Cortex of kidney (tissue), 1 donor: ENCODE measurements at places on chromosomes 11 and 22.

GRCh38 chr11:95135880-95136279 lies 46.2 kb downstream of the ENDOD1 start:
- no peak for DNase-seq

- no peak for DNase-seq
Measured at GRCh38 chr11:58394195-58394594, 12.5 kb downstream of the OR5B3 start.

- no peak for DNase-seq
Measured at GRCh38 chr11:113873236-113873626, 2.1 kb downstream of the USP28 start.

- no peak for DNase-seq
Measured at GRCh38 chr22:27994481-27995331, 75.7 kb upstream of the PITPNB start.

GRCh38 chr22:41908411-41909309 lies 6.2 kb downstream of the SHISA8 start:
- no peak for DNase-seq

DNA sequence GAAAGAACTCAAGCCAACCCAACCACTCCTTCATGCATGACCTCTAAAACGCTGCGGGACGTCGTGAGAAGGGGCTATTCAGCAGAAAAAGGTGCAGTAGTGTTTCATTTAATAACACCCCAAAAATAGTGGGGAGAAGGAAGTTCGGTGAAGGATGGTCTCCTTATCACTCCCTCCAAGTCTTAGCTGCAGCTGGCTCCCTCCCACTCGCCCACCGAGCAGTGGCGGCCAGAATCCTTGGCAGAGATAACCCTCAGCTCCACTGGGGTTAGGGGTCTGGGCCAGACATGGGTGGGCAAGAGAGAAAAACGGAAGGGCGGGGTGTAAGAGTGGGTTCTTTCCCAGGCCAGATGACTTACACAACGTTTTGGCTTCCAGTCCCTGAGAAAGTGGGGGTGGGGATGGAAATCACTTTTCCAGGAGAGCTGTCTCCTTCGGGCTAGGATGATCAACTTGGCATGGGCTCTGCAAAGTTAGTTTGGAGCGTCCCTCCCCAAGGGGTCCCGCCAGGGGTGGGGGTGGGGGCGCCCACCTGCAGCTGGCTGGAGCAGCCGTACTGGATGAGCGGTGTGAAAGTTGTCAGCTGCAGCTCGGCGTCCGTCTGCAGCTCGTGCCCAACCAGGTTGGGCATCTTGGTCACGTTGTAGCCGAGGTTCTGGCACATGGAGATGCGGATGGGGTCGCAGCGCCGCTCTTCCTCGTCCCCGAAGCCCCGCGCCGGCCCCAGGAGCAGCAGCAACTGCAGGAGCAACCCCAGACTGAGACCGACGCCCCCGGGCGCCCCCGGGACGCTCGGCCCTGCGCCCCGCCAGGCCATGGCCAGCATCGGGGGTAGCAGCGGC lies 705 bp downstream of the FZD4 start:
- no peak for DNase-seq

GRCh38 chr11:59698506-59698905 lies 15.1 kb downstream of the OR10V1 start:
- no peak for DNase-seq

- no peak for DNase-seq
Measured at GRCh38 chr11:122137078-122137793, 21.2 kb upstream of the BLID start.

- no peak for DNase-seq
Measured at GRCh38 chr11:3380706-3381545, 2.0 kb upstream of the ZNF195 start.

DNA sequence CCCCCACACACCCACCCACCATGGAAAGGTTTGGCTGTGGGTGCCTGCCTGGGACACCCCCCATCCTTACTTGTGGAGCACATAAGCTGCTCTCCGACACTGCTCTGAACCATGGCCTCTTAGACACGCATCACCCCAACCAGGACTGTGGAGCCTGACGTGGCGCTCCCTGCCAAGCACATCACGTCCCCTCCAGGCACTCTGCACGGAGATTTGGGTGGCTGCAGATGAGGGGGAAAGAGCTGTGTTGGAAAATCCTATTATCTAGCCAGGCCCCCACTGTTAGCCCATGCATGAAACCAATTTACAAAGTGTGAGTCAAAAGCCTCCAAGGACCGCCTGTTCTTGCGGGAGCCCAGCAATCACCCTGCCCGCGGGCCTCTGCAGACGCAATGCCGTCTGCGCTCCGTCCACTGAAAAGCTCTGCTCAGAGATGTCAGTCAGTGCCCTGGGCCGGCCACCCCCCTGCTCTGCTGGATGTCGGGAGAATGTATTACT lies 163.4 kb upstream of the NECTIN1 start:
- no peak for DNase-seq

DNA sequence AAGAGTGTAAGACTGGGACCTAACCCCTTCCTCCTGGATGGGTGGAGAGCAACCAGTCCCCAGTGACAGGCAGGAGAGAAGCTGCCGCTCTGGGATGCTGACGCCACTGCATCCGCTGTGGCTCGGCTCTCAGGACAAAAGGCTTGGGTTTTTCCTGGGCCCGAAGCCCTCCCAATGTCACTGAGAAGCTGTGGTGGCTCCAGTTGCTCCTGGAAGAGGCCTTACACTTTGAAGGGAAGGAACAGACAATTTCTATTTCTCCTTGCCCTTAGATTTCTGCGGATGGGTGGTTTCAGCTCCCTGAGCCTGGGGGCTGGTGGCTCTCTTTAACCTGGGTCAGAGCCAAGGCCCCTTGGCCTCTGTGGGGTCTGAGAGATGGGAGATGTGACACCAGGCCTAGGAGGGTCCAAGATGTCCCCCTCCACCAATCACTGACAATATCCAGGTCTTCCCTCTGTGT lies 21.4 kb downstream of the TPBGL start:
- DNase-seq, result no peak
